ENCODE measurements at places on chromosomes 4 and X.

DNA sequence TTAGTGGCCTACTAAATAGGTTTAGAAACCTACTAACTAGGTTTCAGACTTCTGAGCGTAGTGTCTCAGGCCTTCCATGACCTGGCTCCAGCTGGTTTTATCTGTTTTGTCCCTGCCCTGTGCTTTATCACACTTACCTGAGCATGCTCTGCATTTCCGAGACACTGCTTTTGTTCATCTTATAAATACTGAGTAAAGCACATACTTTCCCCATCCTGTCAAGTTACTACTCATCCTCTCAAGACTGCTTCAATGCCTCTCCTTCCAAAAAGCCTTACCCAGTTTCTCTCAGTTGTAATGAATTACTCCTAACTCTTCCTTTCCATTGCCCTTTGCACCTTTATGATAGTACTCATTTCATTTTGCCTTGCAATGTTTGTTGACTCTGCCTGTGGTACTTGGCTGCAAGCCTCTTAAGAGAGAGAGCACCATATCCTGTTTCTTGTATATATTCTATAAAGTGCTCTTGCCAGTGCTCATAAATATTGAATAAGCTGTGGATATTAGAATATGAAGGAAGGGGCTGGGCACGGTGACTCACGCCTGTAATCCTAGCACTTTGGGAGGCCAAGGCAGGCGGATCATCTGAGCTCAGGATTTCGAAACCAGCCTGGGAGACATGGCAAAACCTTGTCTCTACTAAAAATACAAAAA lies 34.4 kb downstream of the SLAIN2 start:
- DNase-seq, result no peak

DNA sequence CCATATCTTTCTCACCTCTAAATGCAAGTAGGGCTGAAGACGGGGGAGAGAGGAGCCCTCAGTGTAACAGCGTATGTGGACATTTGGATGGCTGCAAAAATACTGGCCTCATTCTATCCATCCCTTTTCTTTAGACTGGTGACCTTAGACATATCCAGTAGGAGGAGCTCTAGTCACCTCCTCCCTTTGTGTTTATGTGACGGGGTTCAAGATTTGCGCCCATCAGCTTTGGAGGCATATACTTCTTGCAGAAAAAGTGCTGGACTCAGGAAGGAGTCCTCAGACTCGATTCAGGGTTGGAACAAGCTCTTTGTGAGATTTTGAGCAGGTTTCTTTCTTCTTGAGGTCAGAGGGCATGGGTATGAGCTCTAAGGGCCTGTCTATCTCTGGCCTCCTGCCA lies 86.2 kb downstream of the MAMLD1 start:
- no peak for DNase-seq

DNA sequence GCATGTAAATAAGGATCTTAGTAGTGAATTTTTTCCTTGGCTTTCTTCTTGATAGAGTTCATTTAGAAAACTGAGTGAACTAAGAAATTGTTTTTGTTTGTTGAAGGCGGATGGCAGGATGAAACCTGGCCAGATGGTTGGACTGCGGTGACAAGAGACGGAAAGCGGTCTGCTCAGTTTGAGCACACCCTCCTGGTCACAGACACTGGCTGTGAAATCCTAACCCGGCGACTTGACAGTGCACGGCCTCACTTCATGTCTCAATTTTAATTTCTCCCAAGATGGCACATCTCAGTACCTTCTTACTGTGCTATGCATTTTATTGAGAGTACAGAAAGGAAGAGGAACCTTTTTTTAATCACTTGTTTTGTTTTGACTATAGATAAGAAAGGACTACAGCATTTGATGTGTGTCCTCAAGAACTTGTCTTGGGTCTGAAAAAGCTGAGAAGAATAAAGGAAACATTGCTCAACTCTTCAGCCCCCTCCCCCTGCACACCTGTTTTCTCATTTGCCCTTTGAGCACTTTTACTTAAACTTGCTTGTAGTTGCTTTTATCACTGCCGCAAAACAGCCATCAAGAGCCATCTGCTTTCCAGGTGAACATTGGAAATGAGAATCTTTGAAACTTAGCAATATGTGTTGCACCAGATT lies 27.4 kb downstream of the ADH5 start:
- DNase-seq, result no peak

GRCh38 chr4:183098019-183098722 lies 886 bp upstream of the WWC2 start:
- DNase-seq, result no peak

Measured in central memory CD8-positive, alpha-beta T cell (primary cell).